ENCODE measurements at places on chromosomes 16 and 17.

DNA sequence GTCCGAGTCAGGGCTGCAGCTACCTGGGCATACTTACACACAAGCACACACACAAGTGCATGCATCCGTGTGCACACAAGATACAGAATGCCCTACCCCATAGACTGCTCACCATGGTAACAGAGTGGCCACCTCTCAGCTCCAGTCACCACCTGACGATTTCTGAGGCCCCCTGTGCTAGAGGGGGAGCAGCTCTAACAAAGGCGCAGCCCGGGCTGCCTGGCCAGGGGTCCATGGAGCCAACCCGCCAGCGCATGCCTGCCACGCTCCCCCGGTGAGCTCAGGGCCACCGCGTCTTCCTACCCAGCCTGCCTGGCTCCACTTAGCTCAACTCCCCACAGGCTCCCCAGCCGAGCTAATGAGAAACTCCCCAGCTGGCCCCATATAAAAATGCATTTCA lies 75.5 kb downstream of the ZNF423 start:
- DNase-seq, result no peak

- no peak for DNase-seq
Observed at GRCh38 chr16:23969468-23970297, 133.9 kb downstream of the PRKCB start.

DNA sequence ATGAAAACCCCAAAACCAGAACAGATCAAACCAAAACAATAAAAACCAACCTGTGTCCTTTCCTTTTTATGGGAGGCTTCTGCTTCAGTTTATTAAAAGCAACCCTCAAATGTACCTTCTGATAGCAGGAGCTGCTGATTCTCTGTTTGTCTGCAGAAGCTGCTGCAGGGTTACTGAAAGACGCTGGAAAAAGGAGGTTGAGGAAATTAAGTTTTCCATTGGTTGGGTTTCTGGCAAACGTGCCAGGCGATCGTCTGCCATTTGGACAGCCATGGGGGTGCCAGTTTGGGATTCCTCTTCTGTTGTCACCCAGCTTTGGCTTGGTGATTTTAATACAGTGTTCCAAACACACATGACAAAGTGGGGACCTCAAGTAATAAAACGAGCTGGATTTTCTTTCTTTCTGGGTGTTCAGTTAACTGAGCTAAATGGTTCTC lies 185.4 kb upstream of the ZFHX3 start:
- no peak for DNase-seq

- no peak for DNase-seq
Observed at GRCh38 chr17:68497885-68498319, 14.3 kb upstream of the PRKAR1A start.

- no peak for DNase-seq
Observed at GRCh38 chr16:78915811-78916345, 684.7 kb downstream of the MAF start.

GRCh38 chr17:82927661-82928601 lies 88.1 kb upstream of the ZNF750 start:
- DNase-seq, result no peak

DNA sequence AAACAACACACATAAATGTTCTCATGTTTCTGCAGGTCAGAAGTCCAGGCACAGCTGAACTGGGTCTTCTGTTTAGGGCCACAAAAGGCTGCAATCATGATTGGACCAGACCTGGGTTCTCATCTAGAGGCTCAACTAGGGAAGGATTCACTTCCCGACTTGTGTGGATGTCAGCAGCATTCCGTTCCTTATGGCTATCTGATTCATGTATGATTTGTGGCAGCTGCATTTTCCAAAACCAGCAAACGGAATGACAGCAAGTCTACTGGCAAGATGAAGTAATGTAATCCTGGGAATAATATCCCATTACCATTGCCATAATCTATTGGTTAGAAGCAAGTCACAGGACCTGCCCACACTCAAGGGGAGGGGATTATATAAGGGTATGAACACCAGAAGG lies 22.1 kb downstream of the CEP112 start:
- DNase-seq, result no peak

DNA sequence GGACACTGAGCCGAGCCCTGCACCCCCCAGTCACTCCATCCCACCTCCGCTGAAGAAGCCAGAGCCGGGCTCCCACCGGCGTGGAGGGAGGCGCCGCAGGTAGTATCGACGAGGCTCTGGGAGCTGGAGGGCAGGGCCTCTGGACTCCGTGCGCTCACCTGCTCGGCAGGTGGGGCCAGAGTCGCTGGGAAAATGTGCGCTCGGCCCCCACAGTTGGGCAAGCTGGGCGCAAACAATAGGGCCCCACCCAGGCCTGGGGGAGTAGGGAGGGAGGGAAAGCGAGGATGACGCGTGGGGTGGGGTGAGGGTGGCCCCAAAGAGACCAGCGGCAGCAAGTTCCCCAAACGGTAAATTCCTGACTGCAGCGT lies 668 bp downstream of the JUP start:
- no peak for DNase-seq

GRCh38 chr16:57091975-57092785 lies at the start of gene CPNE2:
TSS of gene CPNE2 (plus strand) at chr16:57092583. CDS start at chr16:57110743, 18,160 bp downstream.
- peak; percentile 33 for DNase-seq

- DNase-seq, result no peak
Observed at GRCh38 chr17:82160075-82160474, 52.6 kb downstream of the CCDC57 start.

DNA sequence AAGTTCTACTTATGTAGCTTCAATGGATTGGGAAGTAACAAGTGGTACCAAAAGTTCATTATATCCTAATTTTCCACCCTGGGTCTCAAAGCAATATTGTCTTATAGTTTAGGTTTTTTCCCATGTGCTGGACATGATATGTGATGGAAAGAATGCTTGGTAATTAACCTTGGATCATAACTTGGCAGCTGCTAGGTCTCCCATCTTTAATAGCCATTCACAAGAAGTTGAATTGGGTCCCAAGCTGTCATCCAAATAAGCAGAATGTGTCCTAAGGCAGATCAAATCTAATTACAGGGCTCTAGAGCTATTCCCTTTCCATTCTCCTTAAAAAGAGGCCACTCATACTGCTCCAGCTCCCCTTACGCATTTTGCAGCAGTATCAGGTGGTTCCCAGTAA lies 44.7 kb upstream of the KCNJ16 start:
- DNase-seq, result no peak

GRCh38 chr16:29124828-29125227 lies 140.0 kb downstream of the LAT start:
- DNase-seq, result no peak

GRCh38 chr16:57020651-57021050 lies 31.3 kb downstream of the NLRC5 start:
- no peak for DNase-seq

DNA sequence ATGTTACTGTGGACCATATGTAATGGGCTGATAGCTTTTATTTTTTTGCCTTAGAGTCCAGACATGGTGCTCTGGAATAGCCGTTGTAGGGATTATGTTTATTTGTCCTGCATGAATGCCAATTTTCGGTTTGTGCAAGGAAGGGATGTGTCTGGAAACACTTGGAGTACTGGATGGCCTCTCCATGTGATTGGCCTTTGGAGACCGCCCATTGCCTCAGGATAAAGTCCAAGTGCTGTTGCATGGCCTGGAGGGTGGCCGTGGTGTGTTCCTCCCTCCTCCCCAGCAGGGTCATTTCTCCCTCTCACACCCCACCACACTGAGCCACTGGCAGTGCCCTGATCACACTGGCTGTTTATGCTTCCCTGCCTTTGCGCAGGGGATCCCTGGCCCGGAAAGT lies 93.9 kb downstream of the MSI2 start:
- no peak for DNase-seq

GRCh38 chr16:30377050-30377811 lies 2.6 kb downstream of the MYL11 start:
- DNase-seq, result no peak

DNA sequence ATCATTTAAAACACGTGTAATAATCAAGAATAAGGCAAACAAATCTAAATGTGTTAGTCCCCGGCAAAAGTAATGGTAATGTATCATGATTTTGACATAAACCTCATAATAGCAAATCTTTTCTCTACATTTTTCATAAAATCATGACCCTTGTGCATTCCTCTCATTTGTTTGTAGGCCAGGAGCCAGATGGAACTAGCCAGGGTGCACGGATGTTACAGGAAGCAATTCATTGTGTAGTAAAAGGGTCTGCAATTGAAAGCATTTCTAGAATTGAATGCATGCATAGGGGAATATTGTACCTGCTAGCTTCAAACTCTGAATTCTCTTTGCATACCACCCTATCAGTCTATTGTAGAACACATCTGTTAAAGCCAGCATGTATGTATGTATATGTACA lies 66.6 kb downstream of the CNTNAP4 start:
- no peak for DNase-seq

DNA sequence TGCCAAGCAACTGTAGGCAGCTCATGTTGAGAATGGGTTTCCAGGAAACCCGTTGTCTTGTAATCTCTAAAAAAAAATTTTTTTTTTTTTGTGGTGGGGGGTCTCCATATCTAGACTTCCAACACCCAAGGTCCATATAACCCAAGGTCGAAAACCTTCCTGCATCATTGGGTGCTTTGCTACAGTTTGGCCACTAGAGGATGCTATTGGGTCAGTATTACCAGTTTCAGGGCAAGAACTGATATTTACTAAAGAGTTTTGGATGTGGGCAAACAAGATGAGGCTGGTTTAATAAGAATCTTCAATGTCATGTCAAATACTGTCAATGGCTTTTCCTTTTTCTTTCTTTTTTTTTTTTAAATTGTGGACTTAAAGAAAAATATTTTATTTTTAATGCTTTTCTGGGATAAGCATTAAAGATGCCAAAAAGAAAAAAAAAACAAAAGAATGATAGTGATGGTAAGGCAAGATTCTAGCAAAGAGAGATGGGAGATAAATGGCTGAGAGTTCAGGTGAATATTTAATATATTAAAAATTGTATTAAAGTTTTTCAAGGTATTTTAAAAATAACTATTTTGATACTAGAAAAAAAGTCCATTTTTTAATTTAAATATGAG lies 62.2 kb downstream of the DHRS7C start:
- DNase-seq, result no peak

- no peak for DNase-seq
Observed at GRCh38 chr16:85461814-85462713, 151.1 kb upstream of the GSE1 start.

- no peak for DNase-seq
Observed at GRCh38 chr16:67943619-67944504, at the start of gene LCAT. TSS of gene LCAT (minus strand) at chr16:67944120. CDS start at chr16:67944101, 19 bp downstream.

- DNase-seq, result no peak
Observed at GRCh38 chr16:2019921-2020831, 591 bp downstream of the NPW start.

GRCh38 chr17:71883845-71884244 lies 237.0 kb upstream of the SOX9 start:
- DNase-seq, result no peak

GRCh38 chr16:68367030-68367429 lies 56.2 kb downstream of the PRMT7 start:
- peak; percentile 25 for DNase-seq

GRCh38 chr17:17455173-17455572 lies 21.6 kb upstream of the MED9 start:
- no peak for DNase-seq

GRCh38 chr17:50569592-50569991 lies 9.1 kb downstream of the CACNA1G start:
- DNase-seq, result no peak

Data from stimulated activated CD4-positive, alpha-beta T cell treated with anti-CD3 and anti-CD28 coated beads, TNF-alpha, amount 100 ng/mL, for 24 hours (primary cell).